ENCODE measurements at places on chromosomes 3 and 15.

DNA sequence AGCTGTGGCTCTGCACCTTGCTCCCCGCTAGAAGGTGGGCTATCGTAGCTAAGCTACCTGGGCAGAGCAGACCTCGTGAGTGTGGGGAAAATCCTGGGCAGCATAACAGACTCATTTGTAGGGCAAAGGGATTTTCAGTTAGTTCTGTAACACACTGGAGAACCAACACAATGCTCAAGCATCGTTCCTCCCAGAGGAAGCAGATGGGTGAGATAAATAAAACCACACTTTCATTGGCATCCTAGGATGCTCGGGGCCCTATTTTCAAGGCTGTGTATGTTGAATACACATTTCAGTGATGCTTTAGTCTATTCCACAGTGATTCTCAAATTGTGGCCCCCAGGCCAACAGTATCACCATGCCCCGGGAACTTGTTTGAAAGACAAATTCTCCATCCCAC, 20.0 kb downstream of the LIPC start:
- no peak for DNase-seq

GRCh38 chr3:181794011-181794790, 82.5 kb downstream of the SOX2 start:
- no peak for DNase-seq

DNA sequence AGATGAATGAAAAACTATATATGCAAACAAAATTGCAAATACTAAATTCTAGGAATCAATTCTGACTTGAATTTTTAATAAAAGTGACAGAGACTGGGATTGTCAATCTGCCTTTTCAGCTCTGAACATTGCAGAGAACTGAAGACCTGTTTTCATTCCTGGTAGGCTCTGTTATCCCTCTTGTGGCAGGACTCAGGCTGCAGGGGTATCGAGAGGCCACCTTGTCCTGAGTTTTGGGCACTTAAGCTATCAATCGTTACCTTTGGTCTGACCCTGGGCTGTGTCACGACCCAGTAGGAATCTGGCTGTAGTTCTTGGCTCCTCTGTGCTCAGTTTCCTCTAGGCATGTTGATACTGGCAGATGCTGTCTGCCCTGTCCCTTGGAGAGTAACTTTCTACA, 238.0 kb downstream of the CACNA2D3 start:
- DNase-seq: no peak

DNA sequence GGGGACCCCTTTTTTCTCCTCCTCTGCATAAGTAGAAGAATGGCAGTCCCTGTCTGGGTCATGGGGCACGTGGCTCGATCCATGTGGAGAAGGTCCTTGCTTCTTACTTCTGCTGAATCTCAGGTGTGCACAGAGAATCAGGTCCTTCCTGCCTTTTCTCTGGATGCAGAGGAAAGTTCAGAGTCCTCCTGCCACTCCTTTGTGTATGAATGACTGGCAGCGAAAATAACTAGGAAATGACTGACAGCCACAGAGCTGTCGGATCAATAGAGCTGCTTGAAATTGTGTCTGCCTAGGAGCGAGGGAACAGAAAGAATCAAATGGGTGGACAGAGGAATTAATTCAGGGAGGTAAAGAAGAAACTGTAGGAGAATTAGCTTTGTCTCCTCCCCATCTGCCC, 49.6 kb upstream of the ROPN1 start:
- DNase-seq: peak; percentile 37

DNA sequence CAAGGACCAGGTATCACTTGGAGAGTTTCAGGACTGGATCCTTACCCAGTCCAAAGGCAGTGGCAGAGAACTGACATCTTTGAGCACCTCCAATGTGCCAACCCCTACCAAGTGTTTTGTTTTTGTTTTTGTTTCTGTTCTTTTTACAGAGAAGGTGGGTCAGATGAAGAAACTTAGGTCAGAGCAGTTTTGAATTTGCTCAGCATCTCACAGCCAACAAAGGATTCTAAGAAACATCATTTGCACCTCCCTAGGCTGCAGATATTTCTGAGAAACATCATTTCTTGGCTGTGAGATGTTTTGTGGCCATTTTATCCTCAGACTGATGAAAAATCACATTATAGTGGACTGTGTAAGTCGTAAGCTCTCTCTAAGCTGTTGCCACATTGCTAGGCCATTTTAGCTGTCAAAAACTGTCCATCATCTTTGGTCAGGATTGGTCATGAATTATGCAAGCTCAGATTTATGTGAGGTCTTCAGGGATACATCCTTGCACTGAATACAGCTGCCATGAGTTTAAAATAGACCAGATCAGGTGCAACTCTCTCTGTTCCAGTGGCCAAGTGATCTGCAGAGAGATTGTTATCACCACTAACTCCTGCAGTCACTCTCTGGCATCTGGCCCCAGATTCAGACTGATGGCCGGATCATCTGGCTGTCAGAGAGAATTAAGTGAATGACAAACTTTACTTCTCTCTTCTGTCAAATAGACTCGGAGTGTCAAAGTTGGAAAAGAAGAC, 341.5 kb downstream of the EPHB1 start:
- no peak for DNase-seq

GRCh38 chr3:4720316-4721075, 227.3 kb downstream of the ITPR1 start:
- DNase-seq: peak; percentile 72

GRCh38 chr15:50767332-50767861, 1.9 kb upstream of the SPPL2A start:
- no peak for DNase-seq

DNA sequence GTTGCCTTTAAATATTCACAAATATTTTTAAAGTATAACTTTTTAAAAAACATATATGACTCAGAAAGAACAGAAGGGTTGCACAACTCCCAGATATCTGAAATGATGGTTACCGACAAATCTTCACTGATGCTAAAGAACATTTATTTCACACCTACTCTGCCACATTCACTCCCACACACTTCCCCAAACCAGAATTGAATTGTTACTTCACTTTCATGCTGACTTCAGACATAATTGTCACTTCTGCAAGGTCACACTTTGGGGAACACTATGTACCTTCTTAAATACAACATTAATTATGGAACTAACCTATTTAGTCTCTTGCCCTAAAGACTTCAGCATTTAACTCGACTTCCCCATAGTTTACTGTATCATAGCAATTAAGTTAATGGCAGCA, 795.1 kb downstream of the FHIT start:
- DNase-seq: no peak

- DNase-seq: no peak
Observed at GRCh38 chr3:192514081-192514753, 213.1 kb downstream of the FGF12 start.

GRCh38 chr15:42083916-42084315, 10.4 kb downstream of the PLA2G4D start:
- peak; percentile 0 for DNase-seq

DNA sequence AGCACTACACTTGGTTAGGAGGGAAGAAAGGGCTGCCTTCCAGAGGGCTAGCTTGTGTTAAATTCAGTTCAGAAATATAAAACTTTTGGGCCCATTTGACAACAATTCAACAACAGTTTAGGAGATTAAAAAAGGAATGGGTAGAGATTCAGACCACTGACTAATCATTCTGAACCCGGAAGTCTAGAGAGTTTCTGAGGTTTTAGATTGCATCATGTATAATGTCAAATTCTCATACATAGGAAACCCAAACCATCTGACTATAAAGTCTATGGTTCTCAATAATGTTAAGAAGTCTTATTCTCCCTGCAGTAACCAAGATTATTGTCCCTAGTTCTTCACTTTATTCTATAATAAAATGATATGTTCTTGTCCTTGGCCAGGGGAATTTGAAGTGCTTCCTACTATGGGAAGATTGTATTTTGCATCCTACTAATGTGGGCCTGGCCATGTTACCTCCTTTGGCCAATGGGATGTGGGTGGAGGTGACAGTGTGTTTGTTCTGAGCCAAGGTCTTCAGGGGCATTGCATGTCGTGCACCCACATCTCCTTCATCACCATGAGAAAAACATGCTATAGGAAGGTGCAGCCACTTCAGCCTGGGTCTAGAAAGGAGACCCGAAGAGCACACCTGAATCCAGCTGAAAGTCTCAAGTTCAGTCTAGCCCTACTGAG, 66.4 kb upstream of the CCNL1 start:
- DNase-seq: no peak

- DNase-seq: no peak
Observed at GRCh38 chr15:72801590-72802325, 18.2 kb upstream of the ADPGK start.

- no peak for DNase-seq
Observed at GRCh38 chr15:25947323-25948314, 84.5 kb upstream of the ATP10A start.

GRCh38 chr3:99471353-99472323, 166.8 kb upstream of the COL8A1 start:
- no peak for DNase-seq

GRCh38 chr3:16978234-16978920, 93.6 kb downstream of the PLCL2 start:
- DNase-seq: no peak

DNA sequence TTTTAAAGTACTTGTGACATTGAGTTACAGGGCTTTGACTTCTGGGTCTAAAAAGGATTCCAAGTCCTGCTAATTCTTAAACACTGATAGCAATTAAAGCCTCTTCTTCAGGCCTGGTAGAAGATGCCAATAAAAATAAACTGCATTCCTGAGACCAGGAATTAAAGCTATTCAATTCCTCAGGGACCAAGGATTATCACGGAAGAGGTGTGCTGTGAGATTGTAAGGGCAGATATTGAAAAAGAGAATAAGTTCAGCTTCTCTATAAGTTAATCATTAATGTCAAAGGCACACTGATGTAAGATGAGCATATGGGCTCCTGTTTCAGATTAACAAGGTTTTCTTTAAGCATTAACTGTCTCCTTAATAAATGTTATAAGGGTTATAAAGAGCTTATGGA, 611.3 kb downstream of the SI start:
- no peak for DNase-seq

GRCh38 chr3:30289766-30290165, 316.6 kb upstream of the TGFBR2 start:
- no peak for DNase-seq

DNA sequence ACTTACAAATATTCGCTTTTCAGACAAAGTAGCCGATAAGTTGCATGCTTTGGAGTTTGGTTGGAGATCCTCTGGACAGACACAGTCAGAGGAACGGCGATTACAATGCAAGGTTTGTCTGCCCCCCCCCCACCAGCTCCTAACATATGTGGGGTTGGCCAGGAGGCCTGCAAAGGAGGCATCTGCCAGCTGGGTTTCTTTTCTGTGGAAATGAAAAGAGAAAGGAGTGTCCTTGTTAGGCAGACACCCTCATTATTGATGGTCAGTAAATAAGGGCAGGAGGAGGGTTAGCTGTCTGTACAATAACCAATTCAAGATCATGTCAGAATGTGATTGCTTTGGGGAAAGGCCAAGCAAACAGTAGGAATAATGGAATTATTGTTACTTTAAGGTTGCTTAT, 49.1 kb downstream of the TLNRD1 start:
- no peak for DNase-seq

DNA sequence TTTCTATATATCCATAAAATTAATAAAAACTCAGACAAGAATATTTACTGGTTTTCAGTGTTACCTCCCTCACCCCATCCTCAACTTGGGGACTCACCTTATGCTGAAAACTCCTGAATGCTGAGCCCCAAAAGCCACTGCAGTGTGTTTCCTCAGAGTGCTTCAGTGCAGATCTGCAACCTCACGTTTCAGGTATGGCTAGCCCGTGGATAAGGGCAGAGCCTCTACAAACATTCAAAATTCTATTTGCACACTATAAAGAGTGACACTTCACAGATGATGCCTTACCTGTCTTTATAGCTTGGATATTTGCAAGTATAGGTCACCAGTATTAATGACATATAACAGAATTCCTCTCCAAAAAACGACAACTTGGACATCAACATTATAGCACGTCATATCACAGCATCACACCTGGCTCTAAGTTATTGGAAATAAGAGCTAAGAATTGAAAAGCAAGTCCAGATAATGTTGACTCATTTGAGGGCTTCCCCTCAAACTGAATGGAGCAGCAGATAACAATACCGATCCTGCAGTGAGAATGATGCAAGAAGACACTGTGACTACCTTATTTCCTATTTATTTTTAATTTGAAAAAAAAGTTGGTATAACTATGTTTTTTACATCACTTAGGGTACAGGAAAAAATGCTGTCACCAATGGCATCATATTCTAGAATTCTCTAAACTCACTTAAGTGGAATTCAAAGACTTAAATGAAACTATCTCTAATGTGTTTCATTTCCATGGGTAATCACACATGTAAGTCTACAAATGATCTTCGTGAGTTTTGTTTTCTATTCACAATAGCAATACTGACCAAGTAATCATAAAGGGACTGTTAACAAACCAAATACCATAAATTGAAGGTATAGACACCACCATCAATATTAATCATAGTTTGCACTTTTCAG, 40.7 kb upstream of the RSL24D1 start:
- no peak for DNase-seq

GRCh38 chr15:101092156-101092866, 159.5 kb downstream of the CHSY1 start:
- DNase-seq: no peak

DNA sequence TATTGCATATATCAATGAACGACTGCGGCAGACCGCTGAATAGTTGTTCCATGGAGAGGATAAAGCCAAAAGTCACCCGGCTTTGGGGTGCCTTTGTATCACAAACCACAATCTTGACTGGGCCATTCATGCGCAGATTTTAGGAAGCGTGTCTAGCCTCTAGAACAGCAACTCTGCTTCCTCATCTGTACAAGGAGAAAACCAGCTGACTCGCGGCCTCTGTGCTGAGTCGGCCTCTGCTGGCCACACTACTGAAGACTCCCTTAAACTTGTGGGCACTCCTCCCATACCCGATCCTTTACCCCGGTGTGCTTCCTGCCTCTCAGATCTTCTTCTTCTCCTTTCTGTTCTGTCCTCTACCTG, 872 bp downstream of the DLEC1 start:
- DNase-seq: peak; percentile 80

- no peak for DNase-seq
Observed at GRCh38 chr15:29124581-29125381, 144.8 kb downstream of the NSMCE3 start.

DNA sequence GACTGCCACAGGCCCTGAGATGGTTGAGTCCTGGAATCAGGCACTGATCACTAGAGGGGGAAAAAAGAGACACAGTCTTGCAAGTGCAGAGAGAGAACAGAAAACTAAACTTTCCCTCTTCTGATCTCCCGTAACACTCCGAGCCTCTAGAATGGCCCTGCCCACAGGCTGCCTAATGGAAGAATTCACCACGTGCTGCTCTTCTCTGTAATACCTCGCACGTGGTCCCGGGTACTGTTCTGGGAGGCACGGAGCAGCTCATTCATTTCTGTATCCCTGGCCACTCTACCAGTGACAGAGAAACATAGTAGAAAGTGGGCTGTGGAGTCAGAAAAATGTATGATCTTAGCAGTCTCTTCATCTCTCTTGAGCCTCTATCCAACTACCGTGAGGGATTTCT, 30.4 kb downstream of the VGLL4 start:
- DNase-seq: no peak

- DNase-seq: peak; percentile 26
Observed at GRCh38 chr3:123449102-123449996, 459 bp upstream of the ADCY5 start.
